Fibroblast of skin of right biceps (primary cell): ENCODE measurements at places on chromosomes 12 and 14.

DNA sequence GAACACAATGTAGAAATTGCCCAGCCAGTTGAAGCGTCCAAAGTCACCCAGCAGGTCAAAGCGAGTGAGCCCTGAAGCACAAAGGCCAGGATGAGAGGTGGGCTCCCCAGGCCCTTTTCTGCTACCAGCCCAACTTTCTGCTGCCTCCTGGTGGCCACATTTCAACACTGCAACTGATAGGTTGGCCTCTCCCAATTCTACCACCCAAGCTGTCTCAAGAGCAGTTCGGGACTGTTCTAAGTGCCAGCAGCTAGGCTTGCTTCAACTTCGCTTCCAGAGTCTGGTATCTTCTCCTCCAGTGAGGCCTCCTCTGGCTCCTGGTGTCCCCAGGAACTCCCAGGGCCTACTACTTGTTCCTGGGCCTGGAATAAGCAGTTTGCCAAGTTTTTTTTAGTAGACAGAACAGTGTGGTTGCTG is 3.4 kb upstream of the DHH start:
- peak; percentile 35 for DNase-seq

DNA sequence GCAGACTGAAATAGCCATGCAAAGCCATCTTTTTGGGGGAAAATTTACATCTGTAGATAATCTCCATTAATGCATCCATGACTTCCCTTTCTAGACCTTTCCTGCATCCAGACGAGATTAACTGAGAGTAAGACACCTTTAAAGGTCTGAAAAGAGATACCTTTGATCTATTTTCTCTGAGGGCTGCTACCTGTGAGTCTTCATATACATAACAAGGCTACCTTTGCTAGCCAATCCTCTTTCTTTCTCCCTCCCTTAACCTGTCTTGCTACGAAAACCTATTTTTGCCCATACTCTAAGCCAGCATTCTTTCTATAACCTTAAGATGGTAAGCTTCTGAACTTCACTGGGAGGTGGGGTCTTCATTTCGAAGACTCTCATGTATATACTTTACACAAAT is 908.5 kb upstream of the FBXO33 start:
- no peak for DNase-seq

DNA sequence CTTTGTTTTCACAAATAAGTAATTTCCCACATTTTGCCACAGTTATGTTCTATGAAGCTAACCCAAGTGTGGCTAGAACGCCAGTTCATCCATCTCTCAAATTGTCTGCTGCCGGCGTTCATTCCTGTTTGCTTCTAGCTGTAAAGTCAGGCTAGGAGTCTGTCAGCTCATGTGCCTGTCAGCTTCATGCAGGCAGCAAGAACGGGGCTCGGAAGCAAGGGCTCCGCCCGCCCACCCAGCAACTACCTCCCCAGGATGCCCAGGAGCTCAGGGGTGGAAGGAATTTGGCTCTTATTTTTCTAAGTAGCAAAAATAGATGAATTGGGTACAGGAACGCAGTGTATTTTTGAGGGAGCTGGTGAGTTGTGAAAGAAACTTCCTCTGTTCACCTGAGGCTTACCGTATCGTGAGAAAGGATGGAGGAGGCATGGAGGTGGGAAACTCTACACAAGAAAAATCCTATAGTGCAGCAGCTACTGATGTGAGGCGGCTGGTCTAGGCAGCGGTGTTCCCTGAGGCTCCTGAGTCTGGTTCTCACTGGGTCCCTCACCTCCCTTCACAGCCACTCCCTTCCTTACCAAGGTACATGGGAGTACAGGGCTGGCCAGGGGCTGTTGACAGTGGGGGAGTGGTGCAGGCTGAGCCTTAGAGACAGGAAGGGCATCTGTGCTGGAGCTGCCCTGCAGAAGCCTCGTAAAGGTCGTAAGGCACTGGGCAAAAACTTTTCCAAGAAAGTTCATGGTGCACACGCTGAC is 54.5 kb upstream of the AMN start:
- DNase-seq: no peak

DNA sequence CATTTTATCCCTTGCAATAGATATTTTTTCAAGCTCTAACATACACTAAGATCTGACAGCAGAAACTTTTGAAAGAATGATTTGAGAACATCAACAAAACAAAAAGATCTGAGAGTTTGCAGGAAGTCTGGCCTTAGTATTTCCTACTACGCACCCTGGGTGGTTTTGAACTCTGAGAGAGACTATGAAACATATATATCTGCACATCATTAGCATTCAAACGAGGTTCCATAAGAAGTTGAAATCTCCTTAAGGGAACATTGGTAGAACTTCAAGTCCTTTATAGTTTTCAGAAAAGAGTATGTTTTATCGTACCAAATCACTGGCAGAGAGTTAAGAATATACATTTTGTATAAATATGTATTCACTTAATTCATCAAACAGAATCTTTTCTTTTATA is 86.3 kb downstream of the RMST start:
- no peak for DNase-seq

- DNase-seq: peak; percentile 38
Measured at GRCh38 chr12:119115296-119115905, 63.3 kb upstream of the HSPB8 start.

DNA sequence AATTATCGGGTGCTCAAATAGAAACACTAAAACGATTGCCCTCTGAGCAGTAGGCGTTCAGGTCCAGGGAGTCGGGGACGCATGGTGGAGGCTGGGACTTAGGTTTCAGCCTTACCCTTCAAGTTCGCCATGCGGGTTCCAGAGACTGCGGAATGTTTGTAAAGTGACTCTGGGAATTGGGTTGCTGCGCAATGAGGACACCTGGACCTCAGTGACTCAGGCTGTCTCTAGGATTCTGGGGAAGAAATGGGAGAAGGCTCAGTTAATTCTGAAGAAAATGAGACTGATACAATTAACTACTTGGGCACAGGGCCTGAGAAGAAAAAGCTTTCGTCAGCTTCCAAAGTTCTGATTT is 1.1 kb downstream of the LGALS3 start:
- DNase-seq: no peak

GRCh38 chr12:3158851-3159465 is 81.8 kb downstream of the TSPAN9 start:
- peak; percentile 63 for DNase-seq

GRCh38 chr14:88986146-88986841 is 161.8 kb downstream of the TTC8 start:
- DNase-seq: peak; percentile 83

GRCh38 chr12:8590842-8591545 is 21.7 kb downstream of the AICDA start:
- DNase-seq: no peak

DNA sequence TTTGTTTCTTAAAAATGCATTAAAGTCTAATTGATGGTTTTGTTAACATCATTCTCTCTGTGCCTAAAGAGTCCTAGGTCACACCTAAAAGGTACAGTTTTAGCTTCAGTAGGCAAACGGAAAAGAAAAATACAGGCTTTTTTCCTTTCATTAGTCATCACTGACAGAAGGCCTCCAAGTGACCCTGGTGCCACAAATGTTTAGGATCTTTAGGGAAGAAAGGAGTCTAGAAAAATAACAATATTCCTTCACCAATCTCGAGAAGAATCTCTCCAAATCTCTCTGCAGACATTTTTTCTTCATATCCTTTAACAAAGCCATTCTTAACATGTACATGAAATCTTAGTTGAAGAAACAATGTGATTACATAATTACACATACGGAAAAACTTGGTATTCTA is 2.0 kb downstream of the DENND5B start:
- DNase-seq: no peak

GRCh38 chr12:88035907-88036289 is 6.7 kb upstream of the C12orf50 start:
- DNase-seq: no peak

GRCh38 chr14:60184905-60185555 is 19.8 kb upstream of the DHRS7 start:
- no peak for DNase-seq

GRCh38 chr12:130457215-130457614 is 119.5 kb downstream of the PIWIL1 start:
- DNase-seq: no peak

- DNase-seq: no peak
Measured at GRCh38 chr12:102726686-102727085, 190.4 kb downstream of the PAH start.

DNA sequence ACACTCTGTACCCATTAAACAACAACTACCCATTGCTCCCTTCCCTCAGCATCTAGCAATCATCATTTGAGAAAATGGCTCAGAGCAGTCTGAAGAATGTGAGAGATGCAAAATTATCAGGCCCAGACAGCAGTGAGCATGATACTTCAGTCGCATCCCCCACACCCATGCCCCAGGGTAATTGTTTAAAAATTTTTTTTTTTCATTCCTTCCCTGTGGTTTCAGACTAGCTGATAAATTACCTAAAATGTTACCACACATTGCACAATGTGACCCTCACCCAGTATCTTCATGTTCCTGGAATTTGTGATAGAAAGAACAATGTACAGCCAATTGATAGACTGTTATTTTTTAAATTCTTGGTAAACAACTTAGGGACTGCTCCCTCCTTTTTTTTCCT is 11.3 kb upstream of the USP15 start:
- peak; percentile 56 for DNase-seq

DNA sequence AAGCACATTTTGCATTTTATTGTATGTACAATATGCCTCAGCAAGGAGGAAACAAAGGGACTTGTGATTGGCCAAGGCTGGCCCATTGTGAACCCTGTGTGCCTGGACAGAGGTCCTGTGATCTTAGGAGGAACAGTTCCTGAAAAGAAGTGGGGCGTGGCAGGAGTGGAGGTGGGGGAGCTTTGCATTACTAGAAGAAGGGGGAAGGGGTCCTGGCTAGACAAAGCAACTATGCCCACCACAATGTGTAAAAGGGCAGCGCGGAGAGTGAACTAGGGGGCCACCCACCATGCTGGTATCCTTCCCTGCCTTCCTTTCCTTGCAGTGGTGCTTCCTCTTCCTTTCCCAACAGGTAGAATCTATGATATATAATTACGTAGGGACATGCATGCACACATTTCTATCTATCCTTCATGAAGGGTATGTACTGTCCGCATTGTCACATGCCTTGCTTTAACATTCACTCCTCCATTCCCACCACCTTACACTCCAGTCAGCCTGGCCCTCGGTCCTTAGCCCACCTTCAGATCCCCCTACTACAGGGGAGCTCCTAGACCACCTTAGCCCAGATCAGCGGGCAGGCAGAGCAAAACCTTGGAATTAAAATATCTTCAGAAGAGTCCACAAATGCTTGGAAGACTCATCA is 12.5 kb downstream of the KRT8 start:
- no peak for DNase-seq

DNA sequence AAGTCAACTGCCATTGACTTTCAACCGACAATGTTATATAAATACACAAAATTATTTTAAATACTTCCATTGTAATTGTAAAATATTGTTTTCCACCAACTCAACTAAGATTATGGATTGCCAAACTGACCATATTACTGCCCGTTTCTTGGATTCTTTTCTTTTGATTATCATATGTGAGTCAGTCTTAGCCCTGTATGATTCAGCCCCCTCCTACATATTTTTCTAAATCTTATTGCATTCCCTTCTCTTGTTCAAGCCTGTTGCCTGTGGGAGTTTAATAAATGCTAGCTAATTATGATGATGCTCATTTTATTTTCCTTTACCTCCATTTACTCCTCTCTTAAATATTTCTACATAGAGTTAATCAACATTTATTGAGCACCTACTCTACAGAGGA is 6.8 kb downstream of the RASSF9 start:
- DNase-seq: peak; percentile 69

- DNase-seq: no peak
Measured at GRCh38 chr12:108340037-108340436, 926 bp upstream of the CMKLR1 start.

DNA sequence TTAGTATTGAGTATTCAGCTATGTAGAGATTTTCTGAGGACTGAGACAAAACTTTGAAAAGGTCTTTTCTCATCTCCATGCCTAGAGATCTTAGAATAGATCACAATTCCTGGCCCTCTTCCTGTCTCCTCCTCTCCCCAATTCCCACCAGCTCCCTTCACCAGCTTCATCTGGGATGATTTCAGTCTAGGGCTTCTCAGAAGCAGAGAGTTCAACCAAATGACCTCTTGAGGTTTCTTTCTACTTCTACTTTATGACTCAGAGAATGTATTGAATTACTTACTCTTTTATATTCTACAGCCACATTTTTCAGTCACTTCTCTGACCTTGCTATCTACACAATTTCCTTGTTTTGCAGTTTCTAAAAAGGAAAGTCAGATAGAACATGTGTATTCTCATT is 19.4 kb upstream of the SNX6 start:
- DNase-seq: peak; percentile 96

GRCh38 chr12:60803147-60803546 is 1207.3 kb downstream of the SLC16A7 start:
- DNase-seq: no peak

GRCh38 chr12:58387199-58387598 is 445.8 kb downstream of the ATP23 start:
- peak; percentile 77 for DNase-seq

GRCh38 chr14:60643463-60644314 is 5.6 kb downstream of the SIX1 start:
- peak; percentile 44 for DNase-seq

DNA sequence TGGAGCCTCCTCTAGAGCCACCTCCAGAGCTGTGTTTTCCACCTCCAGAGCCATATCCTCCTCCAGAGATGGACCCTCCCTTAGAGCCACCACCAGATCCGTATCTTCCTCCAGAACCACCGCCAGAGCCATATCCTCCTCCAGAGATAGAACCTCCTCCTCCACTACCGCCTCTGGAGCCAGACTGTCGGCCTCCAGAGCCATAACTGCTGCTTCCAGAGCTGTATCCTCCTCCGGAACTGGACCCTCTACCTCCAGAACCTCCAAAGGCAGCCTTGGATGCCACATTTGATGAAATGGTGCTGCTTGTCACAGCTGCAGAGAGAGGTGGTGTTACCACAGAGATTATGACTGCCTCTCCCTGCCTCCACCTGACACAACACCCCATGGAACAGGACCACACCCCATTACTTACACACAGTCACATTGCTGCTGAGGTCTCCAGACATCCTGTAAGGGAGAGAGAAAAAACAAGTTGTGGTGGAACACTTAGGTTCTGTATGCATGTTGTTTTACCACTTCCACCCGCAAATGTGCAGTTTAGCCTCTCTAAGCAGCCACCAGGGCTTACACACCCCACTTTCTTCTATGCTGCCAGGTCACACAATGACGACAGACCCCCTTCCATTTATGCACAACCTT is 6.8 kb downstream of the KRT2 start:
- no peak for DNase-seq

- DNase-seq: peak; percentile 28
Measured at GRCh38 chr12:121465921-121466793, 66.2 kb downstream of the RNF34 start.
